ENCODE measurements at places on chromosomes 12 and 14.

DNA sequence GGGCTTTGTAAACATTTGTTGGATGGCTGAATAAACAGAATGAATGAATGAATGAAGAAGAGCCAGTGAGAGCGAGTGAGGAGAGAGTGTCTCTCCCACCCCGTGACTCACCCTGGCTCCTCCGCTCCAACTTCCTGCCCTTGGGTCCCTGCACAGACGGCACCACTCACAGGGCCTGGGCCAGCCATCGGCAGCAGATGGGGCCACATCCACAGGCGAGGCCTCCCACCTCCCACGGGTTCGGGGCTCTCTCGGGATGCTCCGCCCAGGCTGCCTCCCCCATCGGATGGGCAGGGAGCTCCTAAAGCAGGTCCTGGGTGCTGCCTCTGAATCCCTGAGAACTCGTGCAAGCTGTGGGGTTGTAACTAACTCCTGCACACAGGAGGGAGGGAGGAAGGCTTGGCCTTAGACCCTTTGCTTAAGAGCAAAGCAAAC, 41.3 kb downstream of the CCNK start:
- H3K36me3 ChIP-seq, result no peaks in the 10 kb centered on the region
- peak overlapping the region; percentile 66 for H3K27ac ChIP-seq
- H3K27me3 ChIP-seq, result no peaks in the 10 kb centered on the region
- no peak overlapping the region for H3K4me3 ChIP-seq
- peak; percentile 83 for DNase-seq
- peaks cover 24% of the 10 kb centered on the region for H3K4me1 ChIP-seq

DNA sequence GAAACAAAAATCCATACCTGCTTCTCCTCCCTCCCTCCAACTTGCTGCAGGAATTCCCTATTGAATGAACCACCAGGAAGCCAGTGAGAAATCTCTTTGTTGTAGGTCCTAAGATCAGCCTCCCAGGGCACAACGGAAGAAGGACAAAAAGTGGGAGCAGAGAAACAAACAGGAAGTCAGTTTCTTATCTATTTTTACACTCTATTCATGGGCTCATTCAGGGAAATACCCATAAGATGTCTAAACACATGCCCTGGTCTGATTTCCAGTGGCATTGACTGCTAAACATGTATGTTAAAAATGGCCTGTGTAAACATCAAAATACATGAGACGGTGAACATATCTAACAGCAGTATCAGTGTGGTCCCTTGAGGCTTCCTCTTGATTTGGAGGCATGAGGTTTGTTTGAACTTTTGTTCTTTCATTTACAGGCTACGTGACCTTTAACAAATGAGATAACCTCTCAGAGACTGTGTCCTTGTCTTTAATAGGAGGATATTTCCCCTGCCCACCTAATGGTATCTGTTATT, 18.8 kb downstream of the GPR65 start:
- H3K4me3 ChIP-seq, result no peak overlapping the region
- peaks cover 28% of the 10 kb centered on the region for H3K27me3 ChIP-seq
- no peaks in the 10 kb centered on the region for H3K4me1 ChIP-seq
- H3K36me3 ChIP-seq, result no peaks in the 10 kb centered on the region

DNA sequence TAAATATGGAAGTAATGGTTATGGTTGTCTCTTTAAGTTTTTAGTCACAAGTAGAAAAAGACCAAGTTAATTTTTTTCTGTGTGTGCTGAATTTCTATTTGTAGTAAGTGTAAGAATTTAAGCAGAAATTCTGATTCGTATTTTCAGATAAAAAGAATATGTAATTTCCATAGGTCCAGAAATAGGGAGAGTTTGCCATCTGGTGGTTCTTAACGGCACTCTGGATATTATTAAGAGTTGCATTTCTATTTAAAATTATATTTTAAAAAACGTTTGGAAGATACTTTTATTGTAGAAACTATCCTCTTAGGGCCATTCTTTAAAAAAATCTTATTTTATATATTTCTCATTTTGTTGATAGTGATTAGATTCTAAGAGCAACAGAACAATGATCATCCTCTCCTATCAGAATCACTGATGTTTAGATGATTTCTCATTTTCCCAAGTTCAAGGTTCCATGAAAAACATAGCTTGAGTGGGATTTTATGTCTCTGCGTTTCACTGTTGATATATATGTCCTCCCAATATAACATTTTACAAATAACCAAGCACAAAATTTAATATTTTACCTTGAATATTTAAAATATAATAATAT, 88.3 kb downstream of the LRRK2 start:
- H3K36me3 ChIP-seq, result no peaks in the 10 kb centered on the region
- H3K27me3 ChIP-seq, result peaks cover 4% of the 10 kb centered on the region
- no peak for DNase-seq
- no peak overlapping the region for H3K27ac ChIP-seq
- no peaks in the 10 kb centered on the region for H3K4me1 ChIP-seq

DNA sequence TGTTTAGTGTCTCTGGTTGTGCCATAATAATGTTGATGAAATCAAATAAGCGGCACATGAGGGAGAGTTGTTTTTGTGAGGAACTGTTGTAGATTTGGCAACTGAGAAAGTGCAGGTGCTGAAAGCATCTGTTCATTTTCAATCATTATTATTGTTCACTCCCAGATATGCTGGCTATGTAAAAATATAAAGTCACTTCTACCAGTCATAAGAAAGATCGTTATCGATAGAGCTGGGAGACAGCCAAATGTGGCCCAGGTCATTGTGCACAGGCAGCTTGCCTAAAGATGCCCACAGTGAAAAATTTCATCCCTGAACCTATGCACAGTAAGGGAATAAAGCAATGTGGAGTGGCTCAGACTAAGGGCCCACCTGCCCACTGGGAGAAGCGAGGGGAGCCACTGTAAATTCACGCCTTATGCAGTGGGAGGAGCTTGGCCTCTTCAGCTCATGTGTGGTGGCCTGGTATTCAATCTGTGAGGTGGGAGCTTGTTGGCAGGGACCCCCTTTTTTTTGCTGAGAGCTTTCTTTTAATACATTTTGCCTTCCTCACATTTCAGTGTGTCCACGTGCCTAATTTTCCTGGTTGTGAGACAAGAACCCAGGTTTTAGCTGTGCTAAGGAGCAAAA, 1490.8 kb upstream of the TMEM132C start:
- H3K27ac ChIP-seq, result no peak overlapping the region
- H3K36me3 ChIP-seq, result no peaks in the 10 kb centered on the region
- H3K27me3 ChIP-seq, result no peaks in the 10 kb centered on the region

GRCh38 chr14:51957950-51958349, 31.4 kb upstream of the RTRAF start:
- H3K36me3 ChIP-seq, result peaks cover 17% of the 10 kb centered on the region
- no peaks in the 10 kb centered on the region for H3K4me1 ChIP-seq
- H3K4me3 ChIP-seq, result no peak overlapping the region
- no peak for DNase-seq
- no peaks in the 10 kb centered on the region for H3K27me3 ChIP-seq

DNA sequence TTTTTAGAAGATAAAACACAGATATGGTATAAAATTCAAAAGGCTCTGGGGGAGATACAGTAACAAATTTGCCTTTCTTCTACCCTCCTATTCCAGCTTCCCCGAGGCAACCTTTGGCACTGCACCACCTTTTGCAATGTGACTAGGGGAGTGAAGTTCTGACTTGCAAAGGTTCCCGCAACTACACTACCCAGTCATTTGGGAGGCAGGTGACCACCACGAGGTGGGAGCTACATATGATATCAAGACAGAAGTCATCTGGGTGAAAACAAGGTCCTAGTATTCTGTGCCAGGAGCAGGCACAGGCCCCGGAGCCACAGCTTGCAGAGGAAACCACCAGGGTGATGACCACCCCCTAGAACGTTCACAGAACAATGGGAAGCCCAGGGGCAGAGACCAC, 141.5 kb downstream of the TTC7B start:
- peaks cover 36% of the 10 kb centered on the region for H3K4me1 ChIP-seq
- peaks cover 15% of the 10 kb centered on the region for H3K36me3 ChIP-seq

DNA sequence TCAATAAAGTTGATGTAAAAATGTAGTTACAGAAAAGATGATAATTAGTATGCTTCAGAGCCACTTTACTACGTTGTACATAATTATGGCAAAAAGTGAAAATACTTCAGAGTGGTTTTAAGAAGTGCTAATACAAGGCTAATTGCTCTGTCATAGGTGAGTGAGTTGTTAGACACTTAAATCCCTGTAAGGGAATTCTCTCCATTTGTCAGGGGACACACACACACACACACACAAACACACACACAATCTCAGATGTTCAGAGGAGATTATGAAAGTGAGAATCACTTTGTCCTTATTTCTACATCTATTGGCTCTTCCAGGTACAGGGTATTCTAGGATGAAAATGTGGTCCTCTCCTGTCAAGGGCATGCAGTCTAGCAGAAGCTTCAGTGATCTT, 208.3 kb upstream of the PELI2 start:
- no peak for DNase-seq
- no peaks in the 10 kb centered on the region for H3K36me3 ChIP-seq
- no peak overlapping the region for H3K4me3 ChIP-seq
- no peak overlapping the region for H3K27ac ChIP-seq
- peaks cover 45% of the 10 kb centered on the region for H3K4me1 ChIP-seq
- H3K27me3 ChIP-seq, result no peaks in the 10 kb centered on the region

- H3K27me3 ChIP-seq, result no peaks in the 10 kb centered on the region
- peaks cover 20% of the 10 kb centered on the region for H3K4me1 ChIP-seq
- no peak for DNase-seq
Observed at GRCh38 chr14:76811561-76811960, 1.1 kb downstream of the ANGEL1 start.
